ENCODE measurements at places on chromosomes 16 and 17.
A peak's percentile ranks its signal among the peaks of the same experiment; 100 is the strongest.

GRCh38 chr16:8044796-8045195, 545.5 kb downstream of the TMEM114 start:
- DNase-seq = no peak

- no peak for DNase-seq
These were observed 2.0 kb downstream of the SEPHS2 start for GRCh38 chr16:30443631-30444030.

DNA sequence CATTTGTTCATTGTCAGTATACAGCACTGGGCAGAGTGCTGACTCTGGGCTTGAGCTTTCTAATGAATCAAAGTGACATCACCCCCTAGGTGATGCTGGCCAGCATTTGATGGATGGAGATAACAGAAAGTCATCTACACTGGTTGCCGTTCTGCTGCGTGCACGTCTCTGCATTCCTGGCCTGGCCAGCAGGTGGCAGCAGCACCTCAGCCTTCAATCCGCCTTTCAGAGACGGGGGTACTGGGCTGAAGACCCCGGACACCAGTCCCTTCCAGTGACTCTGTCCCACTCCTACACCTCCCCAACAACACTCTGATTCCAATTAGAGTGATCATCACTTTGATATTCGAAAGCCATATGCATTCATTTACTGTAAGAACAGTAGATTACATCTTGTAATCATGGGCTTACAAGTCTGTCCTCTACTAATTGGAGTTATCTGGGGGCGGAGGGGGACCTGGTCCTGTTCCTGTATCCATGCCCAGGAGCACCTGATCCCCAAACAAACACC, 6.0 kb downstream of the CPSF4L start:
- peak; percentile 29 for DNase-seq

DNA sequence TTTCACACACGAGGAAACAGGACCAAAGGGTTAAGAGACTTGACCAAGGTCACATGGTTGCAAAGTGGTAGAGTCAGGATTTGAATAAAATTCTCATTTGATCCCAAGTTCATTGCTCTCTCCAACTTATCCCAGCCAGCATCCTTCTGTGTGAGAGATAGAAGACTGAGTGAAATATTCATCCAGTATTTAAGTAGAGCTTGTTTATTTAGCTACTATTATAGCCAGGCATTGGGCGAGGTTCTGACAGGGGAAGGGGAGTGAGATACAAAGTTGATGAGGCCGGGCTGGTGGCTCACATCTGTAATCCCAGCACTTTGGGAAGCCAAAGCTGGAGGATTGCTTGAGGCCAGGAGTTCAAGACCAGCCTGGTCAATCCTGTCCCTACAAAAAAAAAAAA, 4.4 kb downstream of the ITGAL start:
- DNase-seq = no peak

GRCh38 chr17:82754297-82755208, 2.7 kb downstream of the TBCD start:
- no peak for DNase-seq

GRCh38 chr17:47888293-47888692, 7.7 kb upstream of the SP2 start:
- no peak for DNase-seq
